ENCODE measurements at places on chromosomes 7 and 10.
A peak's percentile ranks its signal among the peaks of the same experiment; 100 is the strongest.

- no peak for DNase-seq
Measured at GRCh38 chr10:3426190-3426845, 253.7 kb upstream of the PITRM1 start.

GRCh38 chr10:3999642-4000041, 214.6 kb upstream of the KLF6 start:
- no peak for DNase-seq

- no peak for DNase-seq
Measured at GRCh38 chr10:15344876-15345285, 26.2 kb downstream of the FAM171A1 start.

DNA sequence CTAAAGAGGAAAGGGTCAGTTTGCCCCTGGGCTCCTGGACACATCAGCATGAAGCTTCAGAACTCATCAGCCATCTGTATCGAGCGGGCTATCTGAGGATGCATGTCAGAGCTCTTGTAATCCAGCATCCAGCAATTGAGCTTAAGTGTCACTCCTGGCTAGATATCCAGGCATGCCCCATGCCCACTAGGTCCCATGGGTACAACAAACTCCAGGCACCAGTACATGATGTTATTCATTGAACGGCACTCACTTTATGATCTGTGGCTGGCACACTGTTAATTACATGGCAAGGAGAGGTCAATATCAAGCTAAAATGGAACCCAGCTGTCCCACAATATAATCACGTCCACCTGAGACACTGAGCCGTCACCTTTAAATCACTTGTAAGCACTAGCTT, 274.2 kb downstream of the ELMO1 start:
- DNase-seq = no peak

DNA sequence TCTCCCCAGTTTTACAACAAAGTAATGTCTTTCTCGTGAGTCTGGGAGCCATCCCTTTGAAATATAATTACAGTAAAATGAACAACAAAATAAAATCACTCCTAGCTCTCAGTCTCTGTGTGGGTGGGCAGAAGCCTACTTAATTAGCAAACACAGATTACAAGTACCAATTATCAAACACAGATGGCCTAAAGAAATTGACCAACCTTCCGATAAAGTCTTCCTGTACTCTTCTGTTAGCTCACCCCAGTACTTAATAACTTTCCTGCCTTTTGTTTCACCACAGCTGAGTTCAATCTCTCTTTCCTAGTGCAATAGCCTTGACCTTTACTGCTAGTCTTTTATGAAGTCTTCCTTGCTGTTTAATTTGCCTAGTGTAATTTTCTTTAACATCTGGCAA, 719.2 kb upstream of the MBL2 start:
- no peak for DNase-seq

GRCh38 chr7:127251036-127251464, 1.7 kb downstream of the GRM8 start:
- DNase-seq = no peak

- no peak for DNase-seq
Measured at GRCh38 chr7:73885975-73886798, 25.2 kb downstream of the TMEM270 start.

- no peak for DNase-seq
Measured at GRCh38 chr10:90133606-90134005, 432.2 kb downstream of the KIF20B start.

GRCh38 chr7:114567416-114567815, 152.8 kb downstream of the FOXP2 start:
- DNase-seq = no peak

DNA sequence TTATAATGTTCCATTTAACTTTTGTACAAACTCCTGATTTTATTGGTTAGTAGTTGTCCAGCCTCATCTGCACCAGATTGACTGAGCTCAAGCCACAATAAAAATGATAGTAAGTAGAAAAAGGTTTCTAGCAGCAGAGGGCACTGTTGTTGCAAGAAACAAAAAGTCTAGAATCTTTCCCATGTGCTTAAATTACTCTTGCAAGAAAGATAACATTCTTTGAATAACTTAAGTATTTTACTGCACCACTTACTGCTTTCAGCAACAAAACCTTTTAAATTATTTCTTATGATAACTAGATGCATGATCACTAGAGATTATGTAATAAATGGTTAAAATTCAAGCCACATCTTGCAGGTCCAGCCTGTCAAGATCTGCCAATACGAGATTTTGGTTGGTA, 27.0 kb downstream of the LMOD2 start:
- peak; percentile 35 for DNase-seq

DNA sequence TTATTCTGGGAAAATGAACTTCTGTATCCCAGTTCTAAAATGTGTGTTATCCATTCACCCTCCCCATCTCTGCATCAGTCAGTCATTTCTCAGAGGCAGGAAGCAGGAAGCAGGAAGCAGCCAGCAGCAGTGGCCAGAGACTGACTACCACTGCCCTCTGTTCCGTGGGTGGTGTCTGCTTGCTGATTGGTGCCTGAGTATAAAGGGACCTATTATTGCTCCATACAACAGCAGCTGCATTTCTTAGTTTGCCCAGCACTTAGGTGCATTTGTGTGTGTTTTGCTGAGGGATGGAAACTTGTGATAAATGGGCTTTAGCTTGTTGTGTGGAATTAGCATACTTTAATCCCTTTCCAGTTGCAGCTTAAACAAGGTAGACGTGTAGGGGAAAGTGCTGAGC, 582.2 kb downstream of the SORCS1 start:
- DNase-seq = no peak

GRCh38 chr7:103613655-103614642, 167.9 kb upstream of the SLC26A5 start:
- no peak for DNase-seq

GRCh38 chr10:24483701-24484100, 240.0 kb downstream of the ARHGAP21 start:
- DNase-seq = no peak

DNA sequence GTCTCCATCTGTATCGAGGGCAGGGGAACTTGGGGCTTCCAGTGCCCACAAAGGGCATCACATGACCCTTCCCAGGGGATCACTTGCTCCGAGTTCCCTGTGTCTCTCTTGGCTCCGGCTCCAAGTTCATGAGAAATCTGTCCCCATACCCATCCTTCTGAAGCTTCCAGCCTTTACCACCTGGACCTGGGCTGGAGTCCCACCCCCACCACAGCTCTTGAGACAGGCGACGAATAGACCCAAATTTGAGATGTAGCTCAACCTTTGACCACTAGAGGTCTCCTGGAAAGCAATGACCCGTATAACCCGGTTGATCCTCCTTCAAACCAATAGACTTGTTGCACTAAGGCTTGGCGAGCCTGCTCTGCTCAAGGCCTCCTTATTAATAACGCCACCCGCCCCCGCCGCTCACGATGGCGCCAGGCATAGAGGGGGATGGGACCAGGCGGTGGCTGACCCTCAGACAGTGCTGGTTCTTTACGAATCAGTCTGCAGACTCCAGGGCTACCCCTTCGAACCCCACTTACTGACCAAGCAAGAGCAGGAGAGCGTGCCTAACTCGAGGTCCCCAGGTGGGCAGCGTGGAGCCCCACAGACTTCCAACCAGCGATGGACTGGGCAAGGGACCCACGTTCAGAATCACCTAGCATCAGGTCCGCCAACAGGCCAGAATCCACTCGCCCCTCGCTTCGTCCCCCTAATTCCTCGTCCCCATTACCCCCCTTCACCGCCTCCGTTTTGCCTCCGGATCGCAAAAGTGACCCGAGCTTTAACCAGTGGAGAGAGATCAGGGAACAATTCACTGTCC, 4.4 kb upstream of the ARID5B start:
- DNase-seq = peak; percentile 29

GRCh38 chr7:50864694-50865093, 82.0 kb upstream of the GRB10 start:
- no peak for DNase-seq

GRCh38 chr10:61960396-61961120, 59.1 kb downstream of the ARID5B start:
- DNase-seq = no peak

- no peak for DNase-seq
Measured at GRCh38 chr7:142602756-142603155, 146.5 kb upstream of the PRSS1 start.

GRCh38 chr7:109127145-109127544, 557.5 kb downstream of the DNAJB9 start:
- DNase-seq = no peak

DNA sequence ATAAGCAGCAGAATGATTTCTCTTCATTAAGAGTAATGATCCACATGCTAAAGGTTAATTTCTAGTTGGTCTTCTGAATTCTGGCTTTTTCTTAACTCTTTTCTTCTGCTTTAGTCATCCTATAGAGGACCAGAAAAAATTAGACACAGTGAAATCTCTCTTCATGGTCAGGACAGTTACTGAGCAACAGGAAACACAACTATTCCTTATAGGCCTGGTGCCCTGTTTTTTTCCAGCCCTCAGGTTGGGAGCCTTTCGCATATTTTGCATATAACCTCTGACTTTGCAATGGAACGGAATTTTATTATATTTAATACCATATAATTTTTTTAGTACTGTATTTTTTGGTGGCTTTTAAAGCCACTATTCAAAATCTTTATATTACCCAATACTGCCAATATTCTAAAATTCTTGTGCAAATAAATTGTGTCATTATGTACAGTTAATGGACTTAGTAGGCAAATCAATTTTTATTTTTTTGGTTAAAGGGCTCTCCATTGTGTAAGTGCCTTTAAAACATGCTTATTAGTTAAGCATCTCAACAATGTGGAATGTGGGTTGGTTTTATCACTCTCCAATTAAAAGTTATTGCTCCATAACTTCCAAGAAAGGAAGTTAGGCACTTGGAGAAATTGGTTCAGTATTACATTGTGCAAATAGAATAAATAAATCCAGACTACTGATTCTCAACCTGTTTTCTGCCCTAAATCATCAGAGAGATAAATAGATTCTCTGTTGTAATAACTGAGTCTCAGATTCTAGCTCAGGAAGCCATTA, 22.5 kb downstream of the ARL4A start:
- no peak for DNase-seq

GRCh38 chr7:89623018-89623672, 531.1 kb upstream of the STEAP1 start:
- DNase-seq = peak; percentile 47

- no peak for DNase-seq
Measured at GRCh38 chr10:72253578-72253977, 20.1 kb upstream of the DDIT4 start.

DNA sequence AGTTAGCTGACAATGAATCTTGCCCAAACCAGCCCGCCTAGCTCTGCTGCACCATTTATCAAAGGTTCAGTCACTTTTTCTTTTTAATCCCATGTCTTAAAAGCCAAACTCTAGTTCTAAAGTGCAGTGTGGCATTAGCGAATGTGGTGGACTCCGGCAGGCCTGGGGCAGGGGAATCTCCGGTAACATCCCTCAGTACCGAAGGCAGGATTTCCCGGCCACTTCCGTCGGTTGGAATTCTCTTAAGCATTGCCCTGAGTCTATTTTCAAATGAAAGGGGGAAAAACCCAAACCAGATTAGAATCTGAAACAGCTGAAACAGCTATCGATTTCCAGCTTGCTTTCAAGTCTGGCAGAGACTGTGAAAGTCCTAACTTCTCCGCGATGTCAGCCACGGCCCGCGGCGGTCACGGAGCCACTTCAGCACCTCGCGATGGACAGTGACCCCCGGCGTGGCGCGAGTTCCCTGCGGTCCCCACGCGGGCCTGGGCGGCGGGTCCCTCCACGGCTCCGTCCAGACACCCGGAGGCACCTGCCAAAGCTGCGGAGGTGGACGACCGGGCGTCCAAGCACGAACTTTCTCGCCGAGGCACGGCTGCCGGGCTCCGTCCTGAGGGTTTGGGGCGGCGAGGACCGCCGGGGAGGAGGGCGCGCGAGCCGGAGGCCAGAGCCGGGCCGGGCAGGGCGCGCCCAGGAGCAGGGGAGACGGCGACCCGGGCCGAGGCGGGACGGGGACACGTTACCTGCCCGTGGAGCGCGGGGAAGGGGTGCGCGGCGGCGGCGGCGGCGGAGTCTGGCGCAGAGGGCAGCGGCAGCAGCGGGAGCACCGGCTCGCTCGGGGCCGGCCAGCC, 745 bp downstream of the TCERG1L start:
- no peak for DNase-seq

- no peak for DNase-seq
Measured at GRCh38 chr10:115046686-115047236, 46.4 kb upstream of the ATRNL1 start.

GRCh38 chr7:6260291-6261187, 11.9 kb downstream of the CYTH3 start:
- DNase-seq = no peak

GRCh38 chr7:108079648-108080591, 50.2 kb downstream of the LAMB4 start:
- DNase-seq = peak; percentile 87

Measured in NCI-H1694 treated with DMSO at 0.1 percent for 48 hours (cell line).